AG04450 (cell line): ENCODE measurements at places on chromosomes 12 and 14.

- no peak for DNase-seq
These were observed 164.3 kb downstream of the GRIP1 start for GRCh38 chr12:66514581-66514980.

DNA sequence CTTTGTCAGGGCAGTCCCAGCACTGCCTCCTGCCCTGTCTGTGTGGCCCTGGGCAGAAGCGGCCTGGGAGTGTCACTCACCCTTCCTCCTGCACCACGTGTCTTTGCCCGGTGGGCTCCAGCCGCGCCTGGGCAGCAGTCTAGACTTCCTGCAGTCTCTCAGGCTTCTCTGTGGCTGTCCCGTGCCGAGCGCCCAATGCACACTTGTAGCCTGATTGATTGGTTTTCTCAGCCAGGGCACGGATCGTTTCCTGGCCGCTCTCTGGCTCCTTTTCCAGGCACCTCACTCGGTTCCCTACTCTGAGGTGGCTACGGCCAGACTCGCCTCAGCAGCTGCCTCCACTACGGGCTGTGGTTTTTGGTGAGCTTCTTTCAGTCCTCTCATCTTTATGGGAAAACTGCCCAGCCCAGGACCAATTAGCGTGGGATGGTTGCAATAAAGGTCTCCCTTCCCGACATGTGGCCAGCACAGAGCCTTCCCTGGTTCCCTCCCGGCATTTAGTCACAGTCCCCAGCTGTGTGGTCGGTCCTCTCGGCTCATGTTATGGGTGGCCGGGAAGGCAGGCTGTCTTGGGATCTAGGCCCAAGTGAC is 133.1 kb downstream of the CACNA1C start:
- DNase-seq, result no peak

- no peak for DNase-seq
These were observed 4.6 kb downstream of the FOXN4 start for GRCh38 chr12:109304485-109304884.

DNA sequence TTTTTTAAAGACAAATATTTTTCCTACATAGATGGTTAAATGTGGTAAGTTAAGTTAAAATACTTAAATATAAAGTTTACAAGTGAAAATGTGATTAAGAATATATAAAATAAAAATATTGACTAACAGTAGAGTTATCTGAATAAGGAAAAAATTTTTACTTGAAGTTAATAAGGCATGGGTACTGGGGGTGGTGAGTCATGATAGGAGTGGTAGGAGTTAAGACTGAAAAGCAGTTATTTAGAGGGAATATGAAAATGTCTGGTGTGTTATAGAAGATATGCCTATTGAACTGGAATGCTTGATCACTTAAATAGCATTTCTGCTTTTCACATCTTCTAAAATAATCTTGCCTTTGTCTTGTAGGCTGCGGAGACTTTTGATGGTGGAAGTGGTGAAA is 68.7 kb downstream of the CCDC91 start:
- no peak for DNase-seq

GRCh38 chr12:106299202-106299774 is 3.2 kb upstream of the TCP11L2 start:
- DNase-seq, result no peak

- no peak for DNase-seq
These were observed 22.5 kb upstream of the GALNT9 start for GRCh38 chr12:132351751-132352495.

GRCh38 chr12:83027021-83027723 is 340.5 kb downstream of the TMTC2 start:
- DNase-seq, result no peak

DNA sequence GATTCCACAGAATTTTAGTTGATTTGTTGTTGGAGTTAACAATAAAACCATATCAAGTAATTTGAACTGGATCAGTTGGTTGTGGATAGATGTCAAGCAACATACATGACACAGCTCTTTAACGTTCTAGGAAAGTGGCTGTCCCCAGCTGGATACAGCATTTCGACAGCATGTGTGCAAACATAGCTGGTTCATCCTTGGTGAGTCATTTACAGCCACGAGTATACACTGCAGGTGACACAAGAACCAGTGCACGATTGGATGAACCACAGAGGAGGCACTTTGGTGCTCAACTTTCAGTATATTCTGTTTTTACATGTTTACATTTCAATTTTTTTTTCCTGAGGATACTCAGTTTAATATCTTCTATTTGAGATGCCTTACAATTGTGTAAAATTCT is 242.4 kb downstream of the TMEM117 start:
- no peak for DNase-seq

GRCh38 chr14:71474301-71475265 is 457.6 kb upstream of the RGS6 start:
- DNase-seq, result no peak

- DNase-seq, result no peak
These were observed 11.9 kb downstream of the TTC9 start for GRCh38 chr14:70653662-70654061.

DNA sequence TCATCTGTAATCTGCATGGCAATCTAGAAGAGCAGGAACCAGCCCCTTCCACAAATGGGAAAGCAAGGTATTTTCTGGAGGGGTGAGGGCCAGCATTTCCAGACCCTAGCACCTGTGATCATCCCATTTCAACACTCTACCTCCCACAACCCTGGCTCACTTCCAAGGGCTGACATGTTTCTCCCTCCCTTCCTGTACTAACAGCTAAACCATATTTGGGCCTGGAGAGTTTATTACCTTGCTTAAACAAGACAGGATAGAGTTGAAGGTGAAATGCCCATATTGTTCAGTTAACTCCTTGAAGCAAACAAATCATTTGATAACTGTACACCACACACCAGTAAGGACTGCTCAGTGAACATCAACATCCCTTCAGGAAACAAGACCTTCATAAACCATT is 158.4 kb downstream of the PPM1H start:
- DNase-seq, result no peak

GRCh38 chr12:76804435-76804976 is 40.6 kb downstream of the ZDHHC17 start:
- no peak for DNase-seq

DNA sequence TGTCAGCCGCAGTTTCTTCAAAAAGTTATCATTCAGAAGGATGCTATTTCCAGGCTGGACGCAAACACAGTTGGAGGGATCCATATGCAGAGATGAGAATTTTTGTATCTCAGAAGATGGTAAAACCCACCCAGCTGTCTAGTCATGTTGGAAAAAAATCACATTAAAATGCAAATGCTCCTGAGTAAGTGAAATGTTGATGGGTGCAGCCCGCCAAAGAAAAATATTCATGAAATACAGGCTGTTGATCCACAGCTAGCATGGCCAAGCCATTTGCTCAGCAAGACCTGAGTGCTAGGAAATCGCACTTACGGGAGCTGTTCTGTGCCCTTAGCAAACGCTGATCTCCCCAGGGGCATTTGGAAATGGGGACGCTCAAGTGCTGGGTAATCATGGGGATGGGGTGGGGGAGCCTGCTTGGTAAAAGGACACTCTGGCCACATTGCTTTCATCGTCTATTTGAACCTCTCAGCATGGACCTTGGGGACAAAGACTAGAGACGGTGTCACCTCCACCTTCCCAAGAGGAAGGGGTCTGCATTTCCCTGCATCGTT is 25.7 kb downstream of the TUNAR start:
- DNase-seq, result no peak

GRCh38 chr14:54867011-54867410 is 35.6 kb downstream of the GCH1 start:
- DNase-seq, result no peak

DNA sequence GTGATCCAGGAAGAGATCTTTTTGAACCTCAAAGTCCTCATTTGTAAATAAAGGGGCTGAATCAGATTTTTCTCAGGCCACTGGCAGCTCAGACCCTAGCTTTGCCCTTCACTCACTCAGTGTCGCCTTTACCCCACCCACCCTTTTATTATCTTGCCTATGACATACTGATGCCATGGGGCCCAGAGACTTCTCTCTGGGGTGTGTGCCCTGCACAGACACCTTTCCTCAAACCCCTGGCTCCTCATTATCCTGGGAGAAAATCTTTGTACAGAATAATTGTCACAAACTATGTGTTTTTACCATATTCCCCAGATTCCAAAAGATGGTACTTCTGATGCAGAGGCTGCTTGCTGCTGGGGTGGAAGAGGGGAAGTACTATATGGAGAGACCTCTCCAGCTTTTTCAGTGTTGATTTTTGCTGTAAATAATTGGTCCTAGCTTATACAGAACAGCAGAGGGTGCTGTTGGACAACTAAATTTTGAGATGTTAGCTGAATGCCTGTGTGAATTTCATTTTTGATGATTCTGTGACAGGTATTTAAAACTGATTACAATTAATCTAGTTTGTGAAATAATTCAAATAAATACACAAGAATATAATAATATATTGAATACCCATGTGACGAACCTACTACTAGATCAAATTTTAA is 53.9 kb upstream of the DCD start:
- DNase-seq, result no peak

DNA sequence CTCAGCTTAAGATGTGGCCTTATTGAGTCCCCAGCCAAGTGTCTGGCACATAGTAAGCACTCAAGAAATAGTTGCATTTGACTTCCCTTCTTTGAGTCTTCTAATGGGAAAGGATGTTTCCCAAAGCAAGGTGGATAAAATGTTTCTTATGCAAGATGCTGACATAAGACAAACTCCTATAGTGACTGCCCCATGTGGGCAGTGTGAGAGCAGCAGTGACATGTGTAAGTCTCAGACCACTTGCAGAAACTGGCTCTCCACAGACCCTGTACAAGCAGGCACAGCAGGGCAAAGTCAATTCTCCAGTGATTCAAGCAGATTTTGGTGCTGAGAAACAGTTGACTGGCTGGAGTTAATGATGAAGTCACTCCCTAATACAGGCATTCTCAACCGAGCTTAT is 255.3 kb downstream of the ANO2 start:
- no peak for DNase-seq

DNA sequence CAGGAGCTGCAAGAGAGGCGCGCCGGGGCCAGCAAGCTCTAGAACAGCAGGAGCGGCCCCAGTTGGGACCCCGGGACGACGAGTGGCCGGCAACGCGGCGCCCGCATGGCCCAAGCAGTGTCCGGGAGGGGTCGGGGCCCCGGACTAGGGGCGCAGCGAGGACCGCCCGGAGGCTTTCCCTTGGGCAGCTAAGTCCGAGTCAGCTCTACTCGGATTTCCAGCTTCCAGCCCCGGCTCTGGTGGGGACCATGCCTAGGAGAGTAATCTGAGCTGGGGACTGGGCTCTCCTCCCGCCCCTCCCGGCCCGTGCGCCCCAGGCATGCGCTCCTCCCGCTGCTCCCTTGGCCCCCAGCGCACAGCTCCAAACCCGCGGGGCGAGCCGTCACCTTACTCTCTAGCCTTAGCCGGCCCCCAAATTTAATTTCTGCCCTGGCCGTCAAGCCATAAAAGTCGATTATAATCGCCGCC is 41.6 kb upstream of the CAPRIN2 start:
- no peak for DNase-seq

DNA sequence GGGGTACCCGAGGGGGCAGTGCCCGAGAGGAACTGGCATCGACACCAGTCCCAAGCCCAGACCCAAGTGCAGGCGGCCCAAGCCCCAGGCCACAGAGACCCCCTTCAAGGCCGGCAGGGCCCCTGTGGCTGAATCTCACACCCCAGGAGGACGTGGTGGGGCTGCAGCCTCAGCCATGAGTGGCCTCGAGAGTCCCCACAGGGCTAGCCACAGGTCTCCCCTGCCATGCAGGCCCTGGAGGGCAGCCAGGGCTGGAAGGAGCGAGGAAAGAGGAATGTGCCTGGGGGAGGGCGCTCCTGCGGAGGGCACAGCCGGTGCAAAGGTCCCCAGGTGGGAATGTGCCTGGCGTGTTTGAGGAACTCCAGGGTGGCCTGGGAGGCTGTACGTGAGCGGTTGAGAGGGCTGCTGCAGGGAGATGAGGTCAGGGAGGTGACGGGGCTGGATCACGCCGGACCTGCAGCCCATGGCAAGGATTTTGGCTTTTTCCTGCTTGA is 86.1 kb downstream of the NCOR2 start:
- no peak for DNase-seq

GRCh38 chr14:92414690-92415445 is 91.9 kb downstream of the SLC24A4 start:
- no peak for DNase-seq

GRCh38 chr14:105849933-105850626 is 323.7 kb downstream of the TMEM121 start:
- no peak for DNase-seq

- no peak for DNase-seq
These were observed 57.0 kb upstream of the KRR1 start for GRCh38 chr12:75568393-75568792.

DNA sequence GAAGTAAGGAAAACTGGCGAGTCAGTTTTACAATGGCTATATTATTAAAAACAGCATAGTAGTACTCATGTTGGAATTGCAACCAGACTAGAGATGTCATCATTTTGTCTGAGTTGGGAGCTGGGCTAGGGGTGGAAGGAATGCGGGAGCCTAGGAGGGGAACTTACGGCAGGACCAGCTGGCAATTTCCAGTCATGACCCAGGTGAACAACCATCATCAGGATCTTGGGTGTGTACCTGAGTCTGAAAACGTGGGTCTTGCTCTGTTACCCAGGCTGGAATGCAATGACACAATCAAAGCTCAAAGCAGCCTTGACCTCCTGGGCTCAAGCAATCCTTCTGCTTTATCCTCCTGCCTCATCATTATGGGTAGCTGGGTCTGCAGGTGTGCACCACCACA is 50.9 kb downstream of the ALG10B start:
- DNase-seq, result no peak

DNA sequence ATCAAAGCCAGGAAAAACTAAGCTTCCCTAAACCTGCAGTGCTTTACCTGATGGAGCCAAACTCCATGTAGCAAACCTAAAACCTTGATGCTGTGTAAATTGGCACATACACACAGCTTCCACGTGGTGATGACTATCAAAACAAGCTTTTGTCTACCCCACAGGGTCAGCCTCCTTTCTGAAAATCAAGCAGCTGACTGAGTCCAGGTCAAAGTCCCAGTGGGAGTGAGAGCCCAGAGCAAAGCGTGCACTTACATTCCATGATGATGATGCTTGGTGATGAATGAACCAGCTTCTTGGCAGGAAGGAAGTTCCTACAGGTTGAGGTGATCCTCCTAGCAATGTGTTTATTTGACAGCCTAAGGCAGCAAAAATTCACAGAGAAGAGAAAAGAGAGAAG is 630.0 kb upstream of the TBX3 start:
- DNase-seq, result peak; percentile 72

- DNase-seq, result no peak
These were observed 59.9 kb upstream of the FBRSL1 start for GRCh38 chr12:132429946-132430643.

- peak; percentile 27 for DNase-seq
These were observed 18.5 kb upstream of the PMCH start for GRCh38 chr12:102215992-102216691.

GRCh38 chr14:75226755-75227544 is 50.5 kb upstream of the TMED10 start:
- DNase-seq, result no peak

DNA sequence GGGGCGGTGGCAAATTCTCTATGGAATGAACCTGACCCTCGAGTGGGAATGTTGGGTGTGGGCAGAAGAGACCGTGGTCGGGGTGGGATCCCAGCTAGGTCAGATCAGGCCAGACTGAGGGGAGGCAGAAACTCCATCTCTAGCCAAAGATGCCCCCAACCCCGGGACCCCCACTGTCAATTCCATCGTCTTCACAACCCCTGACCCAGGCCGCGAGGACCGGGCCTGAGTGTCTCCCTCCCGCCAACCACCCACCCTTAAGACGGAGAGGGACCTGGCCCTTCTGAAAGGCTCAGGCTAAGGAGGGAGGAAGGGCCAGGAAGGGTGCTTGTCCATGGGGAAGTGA is 760 bp downstream of the PLEKHD1 start:
- no peak for DNase-seq

GRCh38 chr14:58662018-58662417 is 24.3 kb downstream of the DACT1 start:
- no peak for DNase-seq
